ENCODE measurements at places on chromosomes 4 and X.
A peak's percentile ranks its signal among the peaks of the same experiment; 100 is the strongest.

DNA sequence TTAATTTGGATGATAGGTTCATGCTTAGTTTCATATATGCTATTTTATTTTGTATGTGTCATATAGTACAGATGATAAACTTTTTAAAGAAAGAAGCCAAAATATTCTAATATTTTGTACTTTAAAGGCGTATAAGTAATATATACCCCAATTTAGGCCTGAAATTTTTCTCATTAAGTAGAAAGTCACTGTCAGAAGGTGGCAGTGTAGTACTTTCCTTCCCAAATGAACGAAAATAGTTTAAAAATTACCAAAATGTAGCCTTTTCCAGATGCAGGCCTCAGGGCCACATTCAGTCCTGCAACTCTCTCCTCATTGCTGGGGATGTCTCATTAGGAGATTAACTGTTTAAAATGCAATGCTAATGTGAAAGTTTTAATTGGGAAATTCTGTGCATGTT, 1263.6 kb downstream of the C4orf33 start:
- no peak for DNase-seq

DNA sequence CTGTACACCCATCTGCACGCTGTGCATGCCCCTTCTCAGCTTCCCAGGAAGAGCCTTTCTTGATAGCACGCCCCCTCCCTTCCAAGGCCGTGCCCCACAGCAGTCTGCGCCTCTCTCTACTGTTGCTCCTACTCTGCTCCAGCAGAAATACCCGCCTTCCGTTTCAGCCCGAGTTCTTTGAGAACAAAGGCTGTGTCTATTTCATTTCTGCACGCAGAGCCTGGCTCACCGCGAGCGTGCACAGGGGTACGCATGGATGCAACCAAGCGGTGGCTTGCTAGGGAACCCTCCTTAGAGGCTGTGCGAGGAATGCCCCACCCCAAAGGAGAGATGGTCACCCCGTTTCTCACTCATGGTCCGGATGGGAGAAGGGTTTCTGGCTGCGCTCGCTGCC, 485 bp downstream of the AADAT start:
- DNase-seq: no peak

DNA sequence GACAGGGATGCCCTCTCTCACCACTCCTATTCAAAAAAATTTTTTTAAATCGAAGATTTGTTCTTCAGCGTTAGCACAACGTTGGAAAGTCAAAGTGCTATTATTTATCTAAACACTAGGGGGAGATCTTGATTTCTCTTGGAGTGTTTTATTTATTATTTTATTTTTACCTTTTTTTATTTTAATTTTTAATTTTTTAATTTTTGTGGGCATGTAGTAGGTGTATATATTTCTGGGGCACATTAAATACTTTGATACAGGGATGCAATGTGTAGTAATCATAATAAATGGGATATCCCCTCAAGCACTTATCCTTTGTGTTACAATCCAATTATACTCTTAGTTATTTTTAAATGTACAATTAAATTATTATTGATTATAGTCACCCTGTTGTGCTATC, 37.4 kb upstream of the SLC10A4 start:
- DNase-seq: no peak

- DNase-seq: no peak
Observed at GRCh38 chr4:14165222-14165920, 537.8 kb upstream of the BOD1L1 start.

GRCh38 chrX:1649621-1650020, 34.8 kb downstream of the ASMT start:
- no peak for DNase-seq

- no peak for DNase-seq
Observed at GRCh38 chr4:39255871-39256270, 73.5 kb downstream of the WDR19 start.

DNA sequence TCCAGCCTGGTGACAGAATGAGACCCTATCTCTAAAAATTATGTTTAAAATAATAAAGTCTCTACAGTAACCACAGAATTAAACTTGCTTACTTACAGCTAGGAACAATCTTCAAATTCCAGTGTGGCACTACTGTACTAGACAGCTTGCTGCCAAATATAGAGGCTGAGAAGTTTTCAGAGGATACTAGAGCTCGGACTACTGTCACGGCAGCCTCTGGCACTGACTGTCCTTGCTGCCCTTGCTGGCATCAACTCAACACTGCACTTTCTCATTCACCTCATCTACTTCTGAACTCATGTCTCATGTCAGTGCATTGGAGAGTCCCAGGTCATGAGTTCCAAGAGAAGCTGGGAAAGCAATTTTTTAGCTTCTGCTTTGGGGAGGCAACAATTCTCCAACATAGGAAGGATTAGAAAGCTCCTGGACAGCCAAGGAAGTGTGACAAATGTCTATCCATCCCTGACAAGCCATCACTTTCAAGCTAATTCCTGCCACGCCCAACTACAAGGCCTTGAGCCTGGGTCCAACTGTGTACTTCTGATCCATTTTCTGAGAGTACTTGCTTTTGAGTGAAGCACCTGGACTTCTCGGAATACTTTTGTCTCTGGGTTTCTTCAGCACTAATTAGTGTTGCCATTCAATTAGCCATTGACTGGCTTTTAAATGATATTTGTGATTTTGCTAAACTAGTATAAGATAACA, 98.6 kb upstream of the NR3C2 start:
- no peak for DNase-seq

DNA sequence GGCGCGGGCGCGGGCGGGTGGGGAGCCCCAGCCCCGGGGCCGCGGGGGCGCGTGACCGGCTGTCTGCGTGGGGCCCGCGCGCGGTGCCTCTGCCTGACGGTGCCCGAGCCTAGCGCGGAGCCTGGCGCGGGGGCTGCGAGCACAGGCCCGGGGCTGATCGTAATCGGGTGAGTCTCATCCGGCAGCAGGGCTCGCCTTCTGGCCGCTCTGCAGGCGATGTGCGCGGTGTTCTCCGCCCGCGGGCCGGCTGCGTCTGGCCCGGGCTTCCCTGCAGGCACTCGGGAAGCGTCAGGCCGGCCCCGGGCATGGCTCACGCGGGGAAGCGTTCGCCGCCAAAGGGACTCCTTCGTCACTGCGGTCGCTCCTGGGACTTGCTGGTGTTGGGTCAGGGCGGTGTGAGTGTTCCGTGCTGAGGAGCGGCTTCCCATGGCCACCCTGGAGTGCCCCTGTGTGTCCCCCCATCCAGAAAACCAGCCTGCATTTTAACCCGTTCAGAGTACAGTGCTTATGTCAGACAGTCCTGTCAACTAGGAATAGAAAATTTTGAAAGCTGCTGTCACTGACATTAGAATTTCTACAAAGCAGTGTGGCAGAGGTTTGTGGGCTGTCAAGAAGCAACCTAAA, 40.6 kb downstream of the FAM149A start:
- peak; percentile 55 for DNase-seq

GRCh38 chr4:181958446-181958845, 284.8 kb upstream of the TENM3 start:
- no peak for DNase-seq

GRCh38 chr4:124432500-124432899, 280.0 kb downstream of the ANKRD50 start:
- no peak for DNase-seq

GRCh38 chr4:125789023-125789422, 474.3 kb downstream of the FAT4 start:
- no peak for DNase-seq

DNA sequence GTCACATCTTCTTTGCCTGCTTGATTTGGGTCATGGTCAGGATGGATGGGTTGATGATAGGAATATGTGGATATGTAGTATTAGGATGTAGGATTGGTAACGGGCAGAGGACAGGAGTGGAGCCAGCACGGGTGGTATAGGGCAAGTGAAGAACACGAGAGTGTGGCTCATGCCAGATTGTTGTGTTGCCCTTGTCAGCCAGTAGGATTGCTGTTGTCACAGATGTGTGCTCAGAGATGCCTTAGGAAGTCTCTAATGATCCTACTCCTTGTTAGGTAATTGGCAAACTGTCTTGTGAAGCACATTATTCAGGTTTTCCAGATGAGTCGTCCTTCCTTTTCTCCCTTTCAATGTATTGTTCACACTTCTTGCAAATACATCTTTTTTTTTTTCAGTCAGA, 5.5 kb downstream of the ATP10D start:
- no peak for DNase-seq

DNA sequence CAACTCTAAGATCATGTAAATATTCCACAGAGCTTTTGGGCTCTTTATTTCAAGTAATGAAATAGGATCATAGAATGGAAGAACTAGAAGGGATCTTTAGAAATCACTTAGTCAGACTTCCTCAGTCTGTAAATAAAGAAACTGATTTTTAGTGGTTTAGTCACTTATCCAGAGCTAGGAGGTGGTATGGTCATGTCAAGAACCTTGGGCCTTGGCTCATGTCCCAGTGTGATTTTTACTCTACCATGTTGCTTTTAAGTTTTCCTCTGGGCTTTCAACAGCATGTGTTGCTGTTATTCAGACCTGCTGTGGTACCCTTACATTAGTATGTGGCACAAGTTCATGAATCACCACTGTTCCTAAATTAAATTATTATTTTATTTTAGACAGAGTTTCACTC, 184.9 kb downstream of the FRAS1 start:
- no peak for DNase-seq

DNA sequence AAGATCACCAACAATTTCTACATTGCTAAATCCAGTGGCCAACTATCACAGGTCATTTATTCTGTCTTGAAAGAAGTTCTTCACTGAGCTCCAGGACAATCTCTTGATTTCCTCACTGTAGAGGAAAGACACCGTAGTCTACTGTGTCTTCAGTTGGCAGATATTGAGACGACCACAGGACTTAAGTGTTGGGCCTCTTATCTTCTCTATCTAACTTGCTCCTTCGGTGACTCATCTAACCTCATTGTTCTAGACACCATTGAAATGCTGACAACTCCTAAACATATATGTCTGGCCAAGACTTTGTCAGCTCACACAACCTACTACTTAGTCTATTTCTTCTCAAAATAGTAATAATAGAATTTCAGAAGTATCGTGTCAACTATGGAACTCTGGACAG, 425.8 kb downstream of the ARAP2 start:
- DNase-seq: no peak

GRCh38 chrX:99301990-99302389, 1108.1 kb downstream of the PCDH19 start:
- no peak for DNase-seq

GRCh38 chr4:78480286-78480685, 71.3 kb upstream of the ANXA3 start:
- DNase-seq: no peak

- no peak for DNase-seq
Observed at GRCh38 chr4:82786828-82787227, 11.8 kb downstream of the SCD5 start.

DNA sequence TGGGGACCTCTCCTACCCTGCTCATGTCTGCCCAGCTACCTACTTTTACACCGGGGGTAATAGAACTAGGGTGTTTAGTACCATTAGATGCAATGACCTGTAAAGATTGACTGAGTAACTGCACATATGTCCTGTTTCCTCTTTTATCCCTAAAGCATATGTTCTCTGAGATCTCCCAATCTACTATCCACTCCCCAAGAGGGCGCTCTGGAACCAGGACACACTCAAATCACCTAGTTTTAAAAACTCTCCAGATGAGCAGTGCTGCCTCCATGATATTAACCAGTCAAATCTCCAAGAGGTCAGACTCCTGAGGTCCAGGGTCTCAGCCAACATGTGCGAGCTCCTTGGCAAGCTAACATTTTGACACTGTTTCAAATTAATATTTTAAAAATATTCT, 87.0 kb upstream of the TSPAN5 start:
- DNase-seq: no peak

- DNase-seq: no peak
Observed at GRCh38 chr4:5447755-5448154, 260.6 kb downstream of the EVC2 start.

GRCh38 chr4:114926583-114926982, 186.8 kb downstream of the NDST4 start:
- DNase-seq: no peak

DNA sequence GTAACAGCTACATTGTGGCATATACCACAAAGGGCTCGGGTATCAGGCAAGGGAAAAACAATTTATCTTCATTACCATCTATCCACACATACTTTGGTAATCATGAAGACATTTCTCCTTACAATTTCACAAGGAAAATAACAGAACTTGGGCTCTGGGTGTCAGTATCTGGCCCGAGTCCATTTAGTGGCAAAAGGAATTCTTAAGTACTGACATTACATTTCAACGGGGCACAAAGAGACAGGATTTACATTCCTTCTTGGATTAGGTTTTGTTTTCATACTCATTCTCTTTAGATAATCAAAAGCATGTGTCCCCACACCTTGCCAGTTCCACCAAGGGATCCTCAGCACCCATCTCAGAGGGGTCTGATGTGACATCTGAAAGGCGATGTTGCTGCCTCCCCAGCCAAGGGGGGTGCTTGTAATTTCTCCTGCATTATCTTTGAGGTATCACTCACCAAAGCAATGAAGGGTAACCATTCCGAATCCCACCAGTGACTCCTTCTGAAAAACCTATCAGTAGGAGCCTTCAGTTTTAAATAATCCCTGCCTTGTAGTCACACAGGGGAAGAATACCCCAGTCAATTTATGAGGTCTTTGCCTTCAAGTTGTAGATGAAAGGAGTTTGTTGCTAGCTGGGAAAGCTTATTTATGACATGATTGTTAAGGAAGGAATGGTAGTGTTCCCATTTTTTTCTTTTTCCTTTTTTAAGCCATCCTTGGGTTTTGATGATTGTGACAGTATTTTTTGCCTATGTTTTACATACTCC, 118.6 kb downstream of the PALLD start:
- DNase-seq: no peak

DNA sequence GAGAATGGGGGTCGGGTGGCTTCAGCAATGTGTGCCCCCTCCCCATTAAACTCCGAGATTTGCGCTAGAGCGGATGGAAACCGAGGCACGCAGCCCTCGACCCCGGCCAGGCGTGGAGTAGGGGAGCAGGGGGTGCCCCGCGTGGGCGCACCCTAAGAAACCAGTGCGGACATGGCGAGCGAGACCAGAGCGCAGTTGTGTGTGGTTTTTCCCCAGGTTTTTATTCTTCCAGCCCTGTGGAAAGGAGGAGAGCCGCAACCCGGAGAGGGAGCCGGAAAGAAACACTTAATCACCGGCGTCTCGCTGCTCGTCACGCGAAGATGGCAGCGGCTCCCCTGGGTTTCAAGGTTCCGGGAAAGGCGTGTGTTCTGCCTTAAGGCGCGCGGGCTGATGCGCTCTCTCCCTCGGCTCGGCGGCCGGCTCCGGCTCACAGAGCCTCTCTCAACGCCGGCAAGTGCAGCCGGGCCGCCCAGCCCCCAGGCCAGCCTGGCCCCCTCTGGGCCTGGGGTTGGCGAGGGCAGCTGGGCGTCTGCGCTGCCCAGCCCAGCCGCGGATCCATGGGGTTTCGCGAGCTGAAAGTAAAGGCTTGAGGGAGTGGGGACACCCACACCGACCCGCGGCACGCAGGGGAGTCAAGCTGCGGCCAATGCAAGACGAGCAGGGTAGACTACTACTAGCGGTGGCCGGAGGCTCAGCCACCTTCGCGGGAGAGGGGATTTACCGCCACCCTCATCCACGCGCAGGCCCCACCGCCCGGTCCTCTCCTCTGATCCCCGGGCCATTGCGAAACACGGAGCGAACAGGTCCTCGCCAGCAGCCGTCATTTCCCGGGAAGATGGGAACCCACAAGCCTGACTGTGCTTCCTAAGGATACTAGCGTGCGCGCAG, 74.0 kb upstream of the BCOR start:
- DNase-seq: no peak

- DNase-seq: no peak
Observed at GRCh38 chrX:153921511-153922446, 4.3 kb downstream of the ARHGAP4 start.

- DNase-seq: peak; percentile 92
Observed at GRCh38 chrX:131728295-131729145, 184.6 kb downstream of the OR13H1 start.
